ENCODE measurements at places on chromosomes 16 and 17.

GRCh38 chr16:5467552-5467951 lies 370.0 kb upstream of the EEF2KMT start:
- no peak for DNase-seq

- no peak for DNase-seq
Measured at GRCh38 chr17:9090641-9091096, 69.4 kb downstream of the NTN1 start.

DNA sequence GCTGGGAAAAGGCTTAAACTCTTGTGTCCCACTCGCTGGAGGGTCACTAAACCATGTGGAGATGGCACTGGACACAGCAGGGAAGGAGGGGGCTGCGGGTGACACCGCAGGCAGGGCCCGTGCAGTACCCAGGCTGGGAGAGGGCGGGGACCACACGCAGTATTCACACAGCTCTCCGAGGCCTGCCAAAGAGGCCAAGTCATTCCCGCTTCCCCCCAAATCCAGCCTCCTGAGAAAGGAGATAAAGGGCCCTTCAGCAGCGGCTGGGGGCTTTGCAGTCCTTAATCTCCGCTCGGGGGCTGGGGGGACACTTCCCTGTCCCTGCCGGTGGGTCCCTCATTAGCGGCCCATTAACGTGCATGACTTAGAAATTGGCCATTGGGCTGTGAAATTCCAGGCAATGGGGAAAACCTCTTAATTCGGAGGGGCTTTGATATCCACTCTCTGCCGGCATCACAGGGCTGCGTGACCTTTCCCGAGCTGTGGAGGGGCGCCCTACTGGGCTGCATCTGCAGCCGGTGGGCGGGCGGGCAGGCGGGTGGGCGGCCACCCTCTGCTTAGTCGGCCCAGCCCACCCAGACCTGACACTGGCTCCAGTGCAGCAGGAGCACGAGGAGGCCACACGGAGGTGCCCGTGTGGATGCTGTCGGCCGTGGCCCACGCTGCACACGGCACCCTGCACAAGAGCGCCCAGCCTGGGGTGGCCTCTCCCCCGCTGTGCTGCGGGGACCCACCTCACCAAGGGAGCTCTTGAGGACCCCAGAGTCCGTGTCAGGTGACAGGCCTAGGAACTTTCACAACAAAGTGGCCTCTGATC lies 2.6 kb upstream of the SLC38A8 start:
- DNase-seq, result no peak

GRCh38 chr16:69301861-69302260 lies 9.3 kb upstream of the VPS4A start:
- no peak for DNase-seq

DNA sequence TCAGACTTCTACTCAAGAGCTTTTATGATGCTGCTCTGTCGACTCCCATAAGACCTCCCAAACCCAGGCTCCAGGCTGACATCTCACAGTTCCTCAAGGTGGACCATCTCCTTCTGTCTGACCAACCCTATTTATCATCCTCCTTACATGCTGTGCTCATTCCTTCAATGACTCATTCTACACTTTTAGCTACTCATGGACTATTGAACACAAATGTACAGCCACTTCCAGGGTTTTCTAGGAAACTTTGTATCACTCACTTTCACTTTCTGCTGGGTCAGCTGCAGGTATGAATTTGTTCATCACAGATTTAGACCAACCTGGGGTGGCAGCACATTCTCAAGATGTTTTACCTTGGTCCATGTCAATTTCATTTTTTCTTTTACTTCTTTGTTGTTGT lies 162.4 kb upstream of the FAM20A start:
- no peak for DNase-seq

Measured in vagina (tissue), 2 donors.